ENCODE measurements at places on chromosomes 13 and 19.

DNA sequence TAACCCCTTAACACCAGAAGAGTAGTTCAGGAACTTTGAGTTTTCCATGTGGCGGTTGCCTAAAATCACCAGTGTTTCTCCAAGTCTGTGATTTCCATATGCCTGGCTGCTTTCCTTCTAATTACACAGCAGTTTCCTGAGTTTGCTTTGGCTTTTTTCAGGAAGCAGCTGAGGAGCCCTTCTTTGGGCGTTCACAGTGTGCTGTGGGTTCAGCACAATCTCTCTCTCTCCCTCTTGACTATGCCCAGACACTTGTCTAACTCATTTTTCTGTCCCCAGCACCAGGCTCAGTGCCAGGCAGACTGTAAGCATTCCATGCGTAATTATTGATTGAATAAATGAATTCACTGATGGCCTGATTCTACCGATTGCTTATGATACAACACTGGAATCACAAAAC is 19.7 kb downstream of the SCEL start:
- DNase-seq: no peak

DNA sequence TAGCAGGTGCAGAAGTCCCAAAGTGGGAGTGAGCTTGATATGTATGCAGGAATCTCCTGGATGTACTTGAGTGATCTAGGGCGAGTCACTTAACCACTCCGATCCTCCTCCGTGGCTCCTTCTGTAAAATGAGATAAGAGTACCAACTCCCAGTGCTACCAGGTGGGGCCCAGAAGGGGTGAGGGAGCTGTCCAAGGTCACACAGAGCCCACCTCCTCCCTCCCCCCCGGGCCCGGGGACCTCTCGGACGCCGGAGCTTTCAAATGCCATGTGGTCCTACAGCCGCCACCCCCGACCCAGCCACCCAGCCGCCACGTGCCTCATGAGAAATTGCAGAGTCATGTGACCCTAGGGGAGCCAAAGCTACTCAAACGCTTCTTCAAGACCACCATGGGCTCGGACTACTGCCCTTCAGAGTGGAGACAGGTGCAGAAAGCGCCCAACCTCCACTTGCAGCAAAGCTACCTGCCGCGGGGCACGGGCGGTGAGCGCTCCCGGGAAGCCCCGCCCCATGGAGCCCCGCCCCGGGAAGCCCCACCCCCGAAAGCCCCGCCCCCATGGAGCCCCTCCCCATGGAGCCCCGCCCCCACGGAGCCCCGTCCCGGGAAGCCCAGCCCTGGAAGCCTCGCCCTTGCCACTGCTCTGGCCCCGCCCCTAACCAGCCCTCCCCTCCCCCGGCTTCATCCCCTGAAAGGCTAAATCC is 10.1 kb upstream of the ZNF358 start:
- DNase-seq: no peak

DNA sequence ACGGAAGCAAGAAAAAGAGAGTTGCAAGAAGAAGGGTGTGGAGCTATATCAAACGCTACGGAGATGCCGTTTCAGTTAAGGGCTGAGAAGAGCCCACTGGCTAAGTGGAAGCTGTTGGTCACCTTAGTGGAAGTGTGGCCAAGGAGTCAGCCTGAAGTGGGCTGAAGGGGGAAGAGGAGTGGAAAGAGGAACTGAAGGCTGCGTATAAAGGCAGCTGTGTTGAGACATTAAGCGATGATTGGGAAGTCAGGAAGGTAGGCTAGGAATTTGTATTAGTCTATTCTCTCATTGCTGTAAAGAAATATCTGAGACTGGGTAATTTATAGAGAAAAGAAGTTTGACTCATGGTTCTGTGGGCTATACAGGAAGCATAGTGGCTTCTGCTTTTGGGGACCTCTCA is 14.1 kb upstream of the FRY start:
- no peak for DNase-seq

GRCh38 chr13:47215736-47216135 is 318.9 kb upstream of the HTR2A start:
- no peak for DNase-seq

- no peak for DNase-seq
Measured at GRCh38 chr13:28850226-28850625, 30.1 kb downstream of the MTUS2 start.

GRCh38 chr19:35973487-35973886 is 21.5 kb upstream of the SDHAF1 start:
- no peak for DNase-seq
